ENCODE measurements at places on chromosomes 6 and 20.

DNA sequence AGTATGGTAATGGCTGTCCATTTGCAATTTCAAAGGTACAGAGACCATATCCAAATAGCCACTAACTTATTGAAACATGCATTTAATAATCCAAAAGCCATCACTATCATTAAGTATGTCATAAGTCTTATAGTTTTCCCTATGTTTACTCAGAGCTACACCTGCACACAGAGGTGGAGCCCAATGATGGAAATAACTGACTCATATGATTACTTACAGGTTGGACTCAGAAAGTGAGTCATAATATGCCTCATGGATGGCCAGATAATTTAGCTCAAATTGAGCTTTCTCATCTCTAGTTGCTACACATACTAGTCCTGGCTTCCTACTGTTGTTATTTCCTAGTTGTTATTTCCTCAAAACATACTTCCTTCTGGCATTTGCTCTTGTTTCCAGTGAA is 104.4 kb upstream of the KHDRBS2 start:
- H3K27ac ChIP-seq, result no peak overlapping the region
- no peaks in the 10 kb centered on the region for H3K4me1 ChIP-seq
- no peak overlapping the region for H3K4me3 ChIP-seq

GRCh38 chr6:73558624-73559398 is 38.0 kb upstream of the EEF1A1 start:
- no peak for DNase-seq
- no peaks in the 10 kb centered on the region for H3K27me3 ChIP-seq
- no peak overlapping the region for H3K27ac ChIP-seq
- H3K4me3 ChIP-seq, result no peak overlapping the region

- H3K27ac ChIP-seq, result no peak overlapping the region
- no peak for DNase-seq
- no peaks in the 10 kb centered on the region for H3K36me3 ChIP-seq
- H3K4me1 ChIP-seq, result no peaks in the 10 kb centered on the region
- no peak overlapping the region for H3K4me3 ChIP-seq
- no peaks in the 10 kb centered on the region for H3K27me3 ChIP-seq
Measured at GRCh38 chr6:61841958-61842357, 444.1 kb downstream of the KHDRBS2 start.

DNA sequence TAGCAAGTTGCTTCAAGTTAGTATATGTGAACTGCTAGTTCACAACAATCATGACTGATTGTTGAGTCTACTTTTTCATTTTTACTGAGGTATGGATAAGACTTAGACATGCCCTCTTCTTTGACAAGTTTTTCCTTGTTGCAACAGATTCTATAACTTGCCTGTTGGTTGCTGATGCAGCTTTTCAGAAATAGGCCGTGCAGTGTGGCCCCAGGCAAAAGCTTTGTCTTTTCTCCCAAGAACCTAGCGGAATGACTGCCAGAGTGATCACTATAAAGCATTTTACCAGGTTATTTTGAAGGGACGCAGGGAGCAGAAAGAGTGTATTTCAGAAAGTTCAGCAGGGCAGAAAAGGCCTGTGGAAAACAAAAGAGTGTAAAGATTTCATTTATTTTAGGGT is 16.0 kb downstream of the HECA start:
- H3K4me1 ChIP-seq, result peaks cover 74% of the 10 kb centered on the region
- no peaks in the 10 kb centered on the region for H3K36me3 ChIP-seq

DNA sequence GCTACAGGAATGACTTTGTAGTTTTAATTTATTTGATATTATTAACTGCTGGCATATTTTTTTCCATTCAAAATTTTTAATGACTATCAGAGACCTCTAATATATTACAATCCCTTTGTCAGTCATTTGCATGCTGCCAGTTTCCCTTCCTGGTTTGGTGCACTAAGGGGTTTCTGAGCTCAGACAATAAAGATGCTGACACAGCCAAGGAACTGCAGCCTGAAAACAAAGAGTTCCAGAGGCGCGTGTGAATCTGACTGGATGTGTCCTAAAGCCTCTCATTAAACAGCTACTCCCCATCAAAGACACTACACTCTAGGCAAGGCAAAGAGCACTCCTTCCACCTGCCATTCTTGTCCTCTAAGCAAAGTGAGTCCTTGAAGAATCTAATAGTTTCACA is 116.8 kb upstream of the DST start:
- H3K27me3 ChIP-seq, result peaks cover 6% of the 10 kb centered on the region
- H3K4me1 ChIP-seq, result peaks cover 16% of the 10 kb centered on the region
- H3K27ac ChIP-seq, result no peak overlapping the region
- no peak overlapping the region for H3K4me3 ChIP-seq

- no peaks in the 10 kb centered on the region for H3K27me3 ChIP-seq
- no peak overlapping the region for H3K4me3 ChIP-seq
- H3K4me1 ChIP-seq, result no peaks in the 10 kb centered on the region
- DNase-seq, result no peak
- H3K36me3 ChIP-seq, result no peaks in the 10 kb centered on the region
- no peak overlapping the region for H3K27ac ChIP-seq
Measured at GRCh38 chr20:61620174-61620573, 368.1 kb downstream of the CDH4 start.

DNA sequence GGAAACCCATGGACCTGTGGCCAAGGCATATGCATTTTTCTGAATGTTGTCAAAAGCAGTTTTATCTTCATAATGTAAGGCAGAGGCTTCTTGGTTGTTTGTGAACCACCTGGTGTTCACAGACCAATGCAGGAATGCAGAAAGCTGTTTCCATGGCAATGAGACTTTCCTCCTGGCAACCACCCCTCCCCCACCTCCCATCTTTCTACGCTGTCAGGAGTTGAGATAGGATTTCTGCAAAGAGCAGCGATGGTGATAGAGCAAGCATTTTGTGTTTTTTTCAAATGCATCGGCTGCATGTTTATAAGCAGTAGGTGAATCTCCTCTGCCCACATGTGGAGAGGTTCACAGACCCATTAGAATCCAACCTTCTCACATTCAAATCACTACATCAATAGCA is 114.1 kb upstream of the SMLR1 start:
- no peaks in the 10 kb centered on the region for H3K36me3 ChIP-seq
- DNase-seq, result no peak
- no peak overlapping the region for H3K27ac ChIP-seq

- peaks cover 14% of the 10 kb centered on the region for H3K4me1 ChIP-seq
- H3K4me3 ChIP-seq, result peak overlapping the region; percentile 56
- DNase-seq, result no peak
- H3K36me3 ChIP-seq, result peaks cover 5% of the 10 kb centered on the region
- no peaks in the 10 kb centered on the region for H3K27me3 ChIP-seq
Measured at GRCh38 chr6:7196019-7196402, 88.2 kb downstream of the RREB1 start.

DNA sequence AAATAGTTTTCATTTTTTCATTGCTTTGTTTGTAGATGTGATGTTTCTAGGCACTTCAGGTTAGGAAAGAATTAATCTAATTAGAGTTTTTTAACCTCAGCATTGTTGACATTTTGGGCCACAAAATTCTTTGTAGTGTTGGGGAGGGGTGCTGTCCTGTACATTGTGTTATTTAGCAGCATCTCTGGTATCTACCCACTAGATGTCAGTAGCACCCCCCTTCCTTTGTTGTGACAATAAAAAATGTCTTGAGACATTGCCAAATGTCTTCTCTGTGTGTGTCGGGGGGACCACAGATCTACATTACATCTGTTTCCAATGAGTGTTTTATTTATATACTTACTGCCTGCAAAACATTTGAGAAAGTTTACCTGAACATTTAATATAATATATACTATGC is 45.6 kb downstream of the EYA4 start:
- no peaks in the 10 kb centered on the region for H3K36me3 ChIP-seq
- H3K4me3 ChIP-seq, result no peak overlapping the region
- no peak for DNase-seq
- H3K4me1 ChIP-seq, result no peaks in the 10 kb centered on the region
- H3K27ac ChIP-seq, result no peak overlapping the region

DNA sequence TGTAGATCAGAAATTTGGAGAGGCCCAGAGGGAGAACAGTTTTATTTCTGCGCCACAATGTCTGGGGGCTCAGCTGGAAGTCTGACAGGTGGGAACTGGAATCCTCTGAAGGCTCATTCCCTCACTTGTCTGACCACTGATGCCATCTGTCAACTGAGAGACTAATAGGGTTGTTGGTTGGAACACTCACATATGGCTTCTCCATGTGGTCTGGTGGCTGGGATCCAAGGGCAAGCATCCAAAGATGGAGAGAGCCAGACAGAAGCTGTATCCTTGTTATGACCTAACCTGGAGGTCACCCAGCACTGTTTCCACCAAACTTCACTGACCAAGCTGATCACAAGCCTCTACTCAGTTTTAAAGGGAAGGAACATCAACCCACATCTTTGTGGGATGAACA is 117.9 kb upstream of the AKAP12 start:
- no peaks in the 10 kb centered on the region for H3K27me3 ChIP-seq
- H3K4me3 ChIP-seq, result no peak overlapping the region
- H3K36me3 ChIP-seq, result no peaks in the 10 kb centered on the region
- H3K4me1 ChIP-seq, result no peaks in the 10 kb centered on the region
- H3K27ac ChIP-seq, result no peak overlapping the region
- DNase-seq, result no peak

GRCh38 chr6:4059115-4059777 is 19.7 kb downstream of the FAM217A start:
- no peaks in the 10 kb centered on the region for H3K27me3 ChIP-seq
- peak overlapping the region; percentile 95 for H3K27ac ChIP-seq
- DNase-seq, result no peak
- peaks cover 11% of the 10 kb centered on the region for H3K36me3 ChIP-seq
- peaks cover 19% of the 10 kb centered on the region for H3K4me1 ChIP-seq
- H3K4me3 ChIP-seq, result peak overlapping the region; percentile 69

DNA sequence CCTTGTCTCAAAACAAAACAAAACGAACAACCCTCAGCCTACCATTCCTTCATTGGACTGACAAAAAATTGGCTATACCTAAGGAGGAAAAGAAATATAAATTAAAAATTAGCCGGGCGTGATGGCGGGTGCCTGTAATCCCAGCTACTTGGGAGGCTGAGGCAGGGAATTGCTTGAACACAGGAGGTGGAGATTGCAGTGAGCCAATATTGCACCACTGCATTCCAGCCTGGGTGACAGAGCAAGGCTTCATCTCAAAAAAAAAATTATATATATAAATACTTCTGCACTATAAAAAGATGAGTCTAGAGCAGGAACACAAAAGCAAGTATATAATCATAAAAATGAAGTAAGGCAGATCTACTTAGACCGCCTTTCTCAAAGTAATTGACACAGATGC is 109.8 kb downstream of the CRYBG1 start:
- peaks cover 8% of the 10 kb centered on the region for H3K36me3 ChIP-seq
- DNase-seq, result no peak
- H3K27ac ChIP-seq, result no peak overlapping the region
- peaks cover 2% of the 10 kb centered on the region for H3K4me1 ChIP-seq

DNA sequence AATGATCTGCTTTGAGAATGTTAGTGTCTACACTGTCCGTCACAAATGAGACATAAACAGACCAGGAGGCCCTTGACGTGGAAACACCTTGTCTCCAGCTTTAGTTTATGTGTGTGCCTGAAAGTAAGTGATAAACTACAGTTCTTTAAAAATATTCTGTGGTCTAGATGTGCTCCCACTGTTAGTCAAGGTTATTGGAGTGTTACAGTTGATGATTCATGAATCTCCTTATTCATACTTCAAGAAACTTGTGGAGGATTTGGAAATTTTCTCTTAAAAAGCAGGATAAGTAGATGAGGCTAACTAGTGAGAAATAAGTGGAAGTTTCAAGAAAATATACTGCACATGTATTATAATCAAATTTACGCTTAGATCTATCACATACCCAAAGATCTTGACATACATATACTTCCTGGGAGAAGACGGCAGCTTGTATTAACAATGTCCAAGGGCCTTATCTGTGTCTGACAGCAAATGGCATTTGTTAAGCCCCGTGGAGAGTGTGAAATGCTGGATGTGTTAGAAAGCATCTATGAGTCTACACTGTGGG is 90.5 kb upstream of the MBOAT1 start:
- H3K4me3 ChIP-seq, result no peak overlapping the region
- no peaks in the 10 kb centered on the region for H3K4me1 ChIP-seq
- peaks cover 4% of the 10 kb centered on the region for H3K36me3 ChIP-seq
- peaks cover 11% of the 10 kb centered on the region for H3K27me3 ChIP-seq

DNA sequence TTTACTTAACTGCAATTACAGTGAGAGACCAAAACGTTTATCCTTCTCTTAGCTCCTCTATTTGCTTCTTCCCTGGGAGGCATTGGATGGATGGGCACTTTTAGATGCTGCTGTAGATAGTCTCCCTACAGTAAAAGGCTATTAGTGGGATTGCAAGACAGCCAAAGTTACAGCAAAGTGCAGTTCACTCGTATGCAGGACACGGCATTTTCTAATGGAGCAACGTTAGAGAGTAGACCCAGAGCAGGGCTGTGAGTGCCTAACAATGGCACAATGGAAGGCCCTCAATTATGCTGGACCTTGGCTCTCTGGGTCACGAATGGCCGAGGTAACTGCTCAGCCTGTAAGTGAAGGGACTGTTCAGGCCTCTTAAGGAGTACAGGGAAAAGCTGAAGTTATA is 605.8 kb upstream of the NOX3 start:
- H3K27me3 ChIP-seq, result no peaks in the 10 kb centered on the region
- H3K27ac ChIP-seq, result peak overlapping the region; percentile 48
- no peak overlapping the region for H3K4me3 ChIP-seq
- no peak for DNase-seq
- peaks cover 3% of the 10 kb centered on the region for H3K36me3 ChIP-seq

DNA sequence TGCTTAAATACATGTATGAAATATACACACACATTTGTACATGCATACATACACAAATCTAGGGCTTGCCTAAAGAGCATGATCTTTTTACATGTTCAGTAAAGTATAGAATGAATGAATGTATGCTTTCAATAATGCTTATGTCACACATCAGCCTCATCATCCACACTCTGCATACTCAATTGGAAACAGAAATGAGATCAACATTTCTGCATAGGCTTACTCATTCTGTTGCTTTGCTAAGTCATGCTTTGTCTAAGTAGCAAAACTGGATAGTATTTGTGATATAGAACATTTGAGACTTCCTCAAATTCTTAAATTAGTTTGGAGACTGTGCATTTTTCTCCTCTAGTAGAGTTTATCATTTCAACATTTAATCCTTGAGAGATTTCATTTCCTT is 343.3 kb downstream of the ADGRB3 start:
- H3K27ac ChIP-seq, result no peak overlapping the region
- H3K4me1 ChIP-seq, result no peaks in the 10 kb centered on the region
- no peaks in the 10 kb centered on the region for H3K36me3 ChIP-seq
- no peak overlapping the region for H3K4me3 ChIP-seq
- H3K27me3 ChIP-seq, result peaks cover 9% of the 10 kb centered on the region
- no peak for DNase-seq

DNA sequence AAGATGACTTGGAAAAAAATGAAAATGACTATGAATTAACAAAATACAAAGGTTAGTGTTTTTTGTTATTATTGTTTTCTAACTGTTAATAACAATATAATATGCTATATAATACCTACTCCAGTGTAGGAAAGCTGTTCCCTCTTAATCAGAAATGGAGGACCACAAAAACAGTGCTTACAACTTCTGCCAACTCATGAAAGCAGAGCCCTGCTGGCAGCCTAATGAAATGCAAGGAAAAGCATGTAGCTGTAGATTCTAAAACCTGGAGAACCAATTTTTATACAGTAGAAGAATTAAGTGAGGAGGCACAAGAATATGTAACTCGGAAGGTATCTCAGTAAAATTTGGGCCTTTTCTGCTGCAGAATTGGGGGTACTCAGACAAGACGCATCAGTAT is 29.4 kb downstream of the PHIP start:
- H3K36me3 ChIP-seq, result peaks cover 11% of the 10 kb centered on the region
- H3K4me1 ChIP-seq, result peaks cover 26% of the 10 kb centered on the region
- DNase-seq, result no peak
- no peaks in the 10 kb centered on the region for H3K27me3 ChIP-seq

- H3K27ac ChIP-seq, result no peak overlapping the region
- H3K4me1 ChIP-seq, result peaks cover under 1% of the 10 kb centered on the region
- H3K36me3 ChIP-seq, result no peaks in the 10 kb centered on the region
- no peak overlapping the region for H3K4me3 ChIP-seq
- peaks cover 43% of the 10 kb centered on the region for H3K27me3 ChIP-seq
Measured at GRCh38 chr6:170248111-170248805, 42.6 kb downstream of the DLL1 start.
